Pulmonary artery endothelial cell (primary cell): ENCODE measurements at places on chromosomes 4 and X.
A peak's percentile ranks its signal among the peaks of the same experiment; 100 is the strongest.

DNA sequence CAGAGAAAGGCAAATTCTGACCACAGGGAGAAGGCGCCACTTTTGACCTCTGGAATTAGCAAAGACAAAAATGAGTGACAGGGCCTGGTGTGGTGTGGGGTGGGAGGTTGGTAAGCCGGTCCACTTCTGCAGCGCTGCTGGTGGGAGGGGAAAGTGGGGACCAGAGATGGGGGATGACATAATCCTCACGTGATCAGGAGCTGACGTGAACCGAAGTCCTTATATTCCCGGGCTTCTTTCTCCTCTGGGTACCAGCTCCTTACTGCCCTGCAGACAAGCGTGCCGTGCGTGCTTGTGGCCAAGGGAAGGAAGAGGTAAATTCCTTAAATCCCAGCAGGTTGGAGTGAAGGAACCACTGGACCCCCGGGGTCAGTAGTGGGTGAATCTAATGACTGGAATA lies at the start of gene TCEAL7:
TCEAL7 (plus strand) TSS at position 249 of the 400 bp plus-strand sequence. CDS start 1,165 bp downstream, outside the sequence.
- DNase-seq, result no peak

DNA sequence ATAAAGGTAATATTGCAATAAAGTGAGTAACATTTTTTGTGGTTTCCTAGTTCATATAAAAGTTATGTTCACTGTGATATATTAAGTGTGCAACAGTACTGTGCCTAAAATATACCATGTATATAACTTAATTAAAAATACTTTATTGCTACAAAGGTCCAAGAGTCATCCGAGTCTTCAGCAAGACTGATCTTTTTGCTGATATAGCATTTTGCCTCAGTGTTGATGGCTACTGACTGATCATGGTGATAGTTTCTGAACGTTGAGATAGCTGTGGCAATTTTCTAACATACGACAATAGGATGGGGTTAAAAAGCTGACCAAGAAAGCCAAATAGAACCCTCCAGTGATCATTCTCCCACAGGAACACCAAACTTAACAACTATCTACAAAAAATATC lies 1302.7 kb downstream of the TECRL start:
- DNase-seq, result no peak

GRCh38 chr4:71677568-71677967 lies 106.3 kb downstream of the GC start:
- DNase-seq, result no peak

DNA sequence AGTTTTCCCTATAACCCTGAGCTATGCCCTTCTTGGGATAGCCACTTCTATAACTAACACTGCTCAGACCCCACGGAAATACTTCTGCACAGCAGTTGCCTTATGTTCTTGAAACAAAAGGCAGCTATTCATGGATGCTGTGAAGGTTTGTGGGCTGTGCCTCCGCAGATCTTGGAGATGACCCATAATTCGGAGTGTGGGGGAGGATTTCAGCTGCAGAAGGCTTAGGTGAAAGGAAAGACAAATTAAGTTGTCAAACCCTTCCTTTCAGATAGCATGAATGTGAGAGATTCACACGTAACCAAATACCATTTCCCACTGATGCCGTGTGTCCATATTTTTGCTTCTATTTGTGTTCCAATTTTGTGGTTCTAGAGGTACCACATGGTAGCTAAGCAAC lies 38.1 kb upstream of the NYX start:
- DNase-seq, result no peak

DNA sequence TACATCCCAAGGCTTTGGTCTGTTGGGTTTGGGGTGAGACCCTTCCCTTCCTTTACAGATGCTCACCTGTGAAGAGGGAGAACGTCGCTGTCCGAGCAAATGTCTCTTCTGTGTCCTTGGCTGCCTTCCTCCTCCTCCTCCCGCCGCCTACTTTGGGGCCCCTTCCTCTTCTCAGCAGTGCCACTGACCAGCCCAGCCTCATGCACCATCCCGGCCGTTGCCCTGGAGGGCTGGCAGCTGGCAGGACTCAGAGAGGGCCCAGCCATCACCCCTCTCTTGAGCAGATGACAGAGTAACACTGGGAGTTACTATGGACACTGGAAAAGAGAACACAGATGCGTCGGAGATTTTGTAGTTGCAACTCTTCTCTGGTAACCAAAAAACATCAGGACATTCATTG lies 68.2 kb downstream of the TRMT44 start:
- DNase-seq, result no peak

DNA sequence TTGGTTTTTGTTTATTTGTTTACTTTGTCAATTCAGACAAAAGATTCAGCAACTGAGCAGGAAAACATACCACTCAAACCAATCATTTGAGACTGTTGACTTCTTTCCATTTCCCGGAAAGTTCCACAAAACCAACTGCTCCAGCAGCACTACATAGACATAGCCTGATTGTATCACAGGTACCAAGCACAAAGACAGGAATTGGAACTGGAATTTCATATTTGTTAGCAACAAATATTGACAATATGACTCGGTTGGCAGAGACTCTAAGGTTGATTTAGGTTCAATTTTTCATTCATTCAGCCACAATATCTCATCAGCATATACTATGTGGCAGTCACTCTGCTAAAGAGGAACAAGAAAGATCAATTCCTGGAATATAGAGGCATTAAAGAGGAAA lies 364.0 kb downstream of the ZIC3 start:
- no peak for DNase-seq

DNA sequence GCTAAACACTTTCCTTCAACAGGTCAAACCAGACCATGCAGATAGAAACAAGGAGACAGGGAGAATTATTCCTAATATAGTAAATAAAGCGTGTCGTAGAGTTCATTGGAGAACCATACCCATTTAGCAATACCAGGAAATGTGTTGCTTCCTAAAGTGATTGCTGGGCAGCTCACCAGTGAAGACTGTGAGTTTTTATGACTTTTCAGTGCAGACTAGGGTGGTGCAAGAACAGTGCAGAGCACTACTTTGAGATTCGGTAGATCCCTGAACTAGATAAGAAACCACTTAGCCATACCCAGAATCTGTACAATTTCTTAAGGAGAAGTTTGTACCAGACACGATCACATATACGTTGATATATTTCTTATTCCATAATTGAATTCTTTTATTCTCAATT lies 87.4 kb downstream of the EMCN start:
- no peak for DNase-seq

DNA sequence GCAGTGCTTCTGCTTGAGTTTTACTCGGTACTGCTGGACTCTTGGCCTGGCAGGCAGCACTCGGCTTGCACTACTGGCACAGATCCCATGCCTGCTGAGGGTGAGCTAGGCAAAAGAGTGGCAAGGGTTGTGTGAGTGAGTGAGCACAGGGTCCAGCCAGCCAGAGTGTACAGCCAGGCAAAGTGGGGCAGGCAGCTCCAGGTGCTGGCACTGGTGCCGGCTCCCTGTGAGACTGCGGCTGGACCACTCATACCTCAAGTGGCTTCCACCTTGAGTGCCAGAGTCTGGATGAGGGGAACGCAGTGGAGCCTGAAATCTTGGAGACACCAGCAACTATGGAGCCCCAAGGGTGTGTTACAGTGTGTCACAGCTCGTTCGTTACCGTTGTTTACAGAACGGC lies 1451.9 kb upstream of the AGA start:
- DNase-seq, result no peak

DNA sequence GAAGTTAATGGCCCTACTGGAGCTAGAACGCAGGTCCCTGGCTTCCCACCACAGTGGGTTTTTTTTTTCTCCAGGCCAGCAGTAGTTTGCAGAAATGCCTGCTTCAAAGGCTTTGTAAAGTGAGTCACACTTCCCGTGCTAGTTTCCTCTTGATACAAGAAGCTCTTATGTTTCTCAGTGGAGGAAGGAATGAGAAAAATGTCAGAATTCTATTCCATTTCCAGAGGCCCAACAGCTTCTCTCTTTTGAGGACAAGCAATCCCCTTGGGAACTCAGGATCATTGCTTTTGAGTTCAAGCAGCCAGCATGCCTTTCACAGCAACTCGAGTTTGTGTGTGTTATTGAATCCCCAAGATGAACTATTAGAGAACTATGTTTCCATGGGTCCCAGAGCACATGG lies 134.3 kb downstream of the GUCY2F start:
- DNase-seq, result peak; percentile 45

GRCh38 chr4:53043055-53043454 lies 180.9 kb downstream of the RASL11B start:
- no peak for DNase-seq

DNA sequence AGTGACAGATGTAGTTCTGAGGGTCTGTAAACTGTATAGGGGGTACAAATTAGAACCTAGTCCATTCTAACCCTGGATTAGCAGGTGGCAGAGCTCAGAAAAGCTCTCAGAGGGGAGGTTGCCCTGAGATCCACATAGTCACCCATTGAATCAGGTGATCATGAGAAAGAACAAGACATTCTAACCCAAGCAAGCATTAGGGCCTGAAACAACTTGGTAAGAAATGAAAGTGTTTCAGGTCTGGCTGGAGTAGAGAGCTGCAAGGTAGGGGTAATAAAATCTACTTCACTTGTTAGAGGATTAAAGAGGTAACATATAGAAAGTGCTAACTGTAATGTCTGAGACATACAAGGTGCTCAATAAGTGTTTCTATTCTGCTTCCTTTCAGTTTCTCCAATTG lies 8.8 kb upstream of the BMP2K start:
- DNase-seq, result no peak

- no peak for DNase-seq
Observed at GRCh38 chrX:136529795-136530194, 2.2 kb upstream of the VGLL1 start.

DNA sequence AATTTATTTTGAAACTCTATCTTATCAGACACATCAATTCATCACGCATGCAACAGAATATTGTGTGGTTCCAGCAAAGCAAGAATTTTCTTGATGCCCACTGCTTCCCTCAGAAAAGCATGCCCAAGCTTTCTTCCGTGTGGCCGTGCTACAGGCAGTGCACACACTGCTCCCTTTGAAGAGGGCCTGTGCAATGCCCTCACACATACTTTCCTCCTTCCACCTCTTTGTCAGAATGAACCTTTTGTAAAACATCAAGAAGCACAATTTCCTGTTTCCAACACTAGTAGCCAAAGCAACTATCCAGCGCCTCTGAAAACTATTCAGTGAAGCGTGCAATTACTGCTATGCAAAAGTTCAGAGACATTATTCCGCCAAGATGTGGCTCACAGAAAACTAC lies 201.7 kb downstream of the NLGN4X start:
- DNase-seq, result no peak

DNA sequence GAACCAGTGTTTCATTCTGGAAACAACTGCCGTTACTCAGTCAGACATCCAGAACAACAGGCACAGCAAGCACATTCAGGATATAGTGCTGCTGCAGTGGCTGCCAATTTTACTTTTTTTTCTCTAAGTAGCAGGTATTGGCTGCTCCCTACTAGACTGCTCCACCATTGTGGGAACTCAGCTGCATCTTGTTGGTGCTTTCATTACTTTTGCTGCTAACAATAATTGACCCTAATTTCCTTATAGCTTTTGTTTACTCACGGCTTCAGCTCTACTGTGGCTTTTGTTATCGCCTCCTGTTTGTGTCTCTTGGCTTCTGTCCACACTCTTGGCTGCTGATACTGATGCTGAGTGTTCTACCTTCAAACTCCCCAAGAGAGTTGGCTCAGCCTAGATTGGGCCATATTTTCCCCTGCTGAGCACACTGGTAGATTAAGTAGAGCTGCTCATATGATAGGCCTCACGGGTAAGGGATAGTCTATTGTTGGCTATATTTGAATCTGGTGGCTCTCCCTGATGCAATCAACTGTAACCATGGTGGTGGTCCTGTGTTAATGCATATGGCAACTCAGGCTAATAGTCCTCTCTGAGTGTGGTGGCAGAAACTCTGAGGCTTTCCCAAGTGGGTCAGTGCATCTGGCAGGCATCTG lies 44.5 kb upstream of the IL2 start:
- DNase-seq, result peak; percentile 24

GRCh38 chr4:112266823-112267222 lies 18.9 kb downstream of the TIFA start:
- no peak for DNase-seq

DNA sequence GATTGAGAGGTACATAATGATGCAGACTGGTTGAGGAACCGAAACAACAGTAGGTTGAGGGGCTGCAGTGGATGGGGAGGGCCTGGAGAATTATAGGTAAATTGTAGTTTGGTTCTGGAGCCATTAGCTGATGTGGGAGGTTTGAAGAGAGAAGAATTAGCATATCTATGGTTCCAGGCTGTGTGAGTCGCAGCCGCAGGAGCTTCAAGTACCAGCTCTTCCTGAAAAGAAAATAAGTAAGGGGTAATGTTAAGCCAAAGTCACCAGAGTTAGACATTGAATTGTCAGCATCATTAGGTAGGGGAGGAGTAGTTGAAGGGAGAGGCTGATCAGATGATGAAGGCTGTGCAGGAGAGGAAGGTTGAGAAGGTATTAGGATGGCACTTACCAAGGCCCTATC lies 29.5 kb downstream of the PF4 start:
- DNase-seq, result no peak

- no peak for DNase-seq
Observed at GRCh38 chrX:22882543-22882942, 117.2 kb upstream of the DDX53 start.

DNA sequence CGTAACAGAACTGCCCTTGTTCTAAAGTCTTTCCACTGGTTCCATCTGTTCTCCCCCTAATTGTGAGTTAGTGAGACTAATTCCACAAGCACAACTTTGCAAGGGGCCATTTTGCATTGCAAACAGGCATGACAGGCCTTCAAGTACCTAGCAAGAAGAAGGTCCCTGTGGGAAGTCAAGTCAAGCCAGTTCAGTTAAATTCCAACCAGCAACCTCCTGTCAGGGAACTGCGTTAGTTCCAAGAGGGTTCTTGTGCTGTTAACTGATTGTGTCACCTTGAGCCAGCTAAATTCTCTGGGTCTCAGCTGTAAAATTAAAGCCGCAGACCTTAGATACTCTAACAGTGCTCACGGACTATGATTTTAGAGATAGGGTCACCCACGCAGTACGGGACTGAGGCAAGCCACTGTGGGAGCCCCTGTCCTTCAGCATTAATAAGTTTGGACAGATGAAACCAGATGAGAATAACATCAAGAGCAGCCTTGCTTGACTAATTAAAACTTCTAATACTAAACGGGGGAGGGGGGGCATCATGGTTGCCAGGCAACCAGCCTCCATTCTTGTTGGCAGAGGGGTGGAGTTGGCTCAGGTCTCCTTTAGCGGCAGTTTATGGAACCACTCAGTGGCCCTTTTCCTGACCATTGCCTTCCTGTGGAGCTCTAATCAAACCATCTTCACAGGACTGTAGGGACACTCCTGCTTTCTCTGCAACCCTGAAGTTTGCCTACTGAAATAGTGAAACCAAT lies 24.1 kb upstream of the TMEM150C start:
- DNase-seq, result no peak

- DNase-seq, result no peak
Observed at GRCh38 chrX:107505223-107505622, 55.8 kb downstream of the FRMPD3 start.
